ENCODE measurements at places on chromosomes 5 and 9.

DNA sequence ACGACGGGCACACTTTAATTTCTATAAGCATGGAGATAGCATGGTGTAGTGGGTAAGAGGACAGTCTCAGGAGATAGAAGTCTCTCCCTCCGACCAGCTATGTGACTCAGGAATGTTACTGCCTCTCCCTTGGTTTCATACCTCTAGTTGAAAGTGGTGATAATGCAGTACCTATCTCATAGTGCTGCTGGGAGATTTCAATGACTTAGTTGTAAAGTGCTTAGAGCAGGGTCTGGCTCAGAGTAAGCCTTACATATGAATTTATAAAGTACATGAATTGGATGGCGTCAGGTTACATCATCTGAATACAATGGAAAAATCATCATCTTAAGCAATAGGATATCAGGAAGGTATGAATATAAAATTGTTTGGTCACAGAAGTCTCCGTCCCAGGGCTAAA lies 952.8 kb upstream of the EDIL3 start:
- DNase-seq: no peak

GRCh38 chr5:148912146-148912545 lies 85.7 kb downstream of the ADRB2 start:
- DNase-seq: no peak

DNA sequence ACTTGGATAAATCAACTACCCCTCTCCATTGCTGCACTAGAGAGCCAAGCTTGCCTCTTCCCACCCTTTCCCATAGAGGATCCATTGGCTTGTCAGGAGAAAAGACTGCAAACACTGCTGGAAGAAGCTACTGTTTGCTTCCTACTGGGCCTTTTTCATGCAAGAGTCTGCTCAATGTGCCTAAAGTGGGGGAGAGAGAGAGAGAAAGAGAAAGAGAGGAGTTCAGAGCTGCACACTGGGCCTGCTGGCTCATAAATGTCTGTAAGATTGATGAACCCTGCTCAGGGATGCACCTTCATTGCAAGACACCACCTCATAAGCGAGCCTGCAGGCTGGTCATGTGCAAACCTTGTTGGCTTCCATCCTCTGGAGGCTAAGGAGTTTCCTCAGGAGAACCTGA lies 269.4 kb downstream of the ZNF608 start:
- no peak for DNase-seq

DNA sequence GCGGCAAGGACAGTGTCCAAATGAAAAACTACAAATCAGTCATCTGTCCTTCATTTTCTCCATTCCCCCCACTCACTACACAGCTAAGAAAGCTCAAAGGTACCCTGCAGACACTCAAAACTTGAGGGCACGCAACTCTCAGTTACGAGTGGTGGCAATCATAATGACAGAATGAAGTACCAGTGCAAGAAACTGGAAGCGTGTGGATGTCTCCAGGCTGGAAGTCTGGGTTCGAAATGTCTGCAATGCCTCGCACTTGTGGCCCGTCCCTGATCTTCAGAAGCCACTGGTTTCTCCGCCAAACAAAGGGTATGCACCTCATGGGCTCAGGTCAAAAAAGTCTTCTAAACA lies 597 bp upstream of the CENPH start:
- DNase-seq: no peak

DNA sequence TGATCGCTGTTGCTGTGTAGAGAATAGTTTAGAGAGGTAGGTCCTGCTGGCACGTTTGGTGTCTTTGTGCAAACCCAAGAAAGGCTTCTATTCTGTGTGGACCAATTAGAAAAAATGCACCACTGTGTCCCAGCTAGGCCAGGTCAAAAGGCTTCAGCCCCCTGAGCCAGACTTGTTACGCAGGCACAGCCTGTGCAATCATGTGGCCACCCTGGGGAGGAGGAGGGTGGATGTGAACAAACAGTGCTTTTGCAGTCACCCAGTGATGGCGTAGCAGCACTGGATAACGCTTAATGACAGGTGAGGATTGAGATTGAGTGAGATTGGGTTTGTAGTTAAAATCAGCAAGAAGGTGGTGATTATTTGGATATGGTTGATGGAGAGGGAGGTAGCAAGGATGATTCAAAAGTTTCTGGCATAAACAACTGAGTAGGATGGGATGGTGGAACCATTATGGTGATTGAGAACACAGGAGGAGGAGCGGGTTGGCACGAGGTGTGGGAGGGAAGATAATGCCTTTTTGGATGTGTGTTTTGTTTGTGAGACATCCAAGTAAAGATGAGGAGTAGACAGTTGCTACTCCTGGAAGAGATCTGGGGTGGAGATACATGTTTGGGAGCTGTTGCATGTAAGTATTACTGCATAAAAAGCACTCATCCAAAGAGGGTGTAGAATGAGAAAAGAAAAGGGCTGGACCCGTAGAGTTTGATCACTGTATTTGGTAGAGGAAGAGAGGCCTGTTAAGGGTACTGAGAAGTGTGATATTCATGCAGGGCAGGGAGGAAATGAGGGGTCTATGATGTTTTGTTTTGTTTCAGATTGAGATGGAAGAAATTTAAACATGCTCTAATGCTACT lies 6.7 kb downstream of the GCNT1 start:
- DNase-seq: no peak

DNA sequence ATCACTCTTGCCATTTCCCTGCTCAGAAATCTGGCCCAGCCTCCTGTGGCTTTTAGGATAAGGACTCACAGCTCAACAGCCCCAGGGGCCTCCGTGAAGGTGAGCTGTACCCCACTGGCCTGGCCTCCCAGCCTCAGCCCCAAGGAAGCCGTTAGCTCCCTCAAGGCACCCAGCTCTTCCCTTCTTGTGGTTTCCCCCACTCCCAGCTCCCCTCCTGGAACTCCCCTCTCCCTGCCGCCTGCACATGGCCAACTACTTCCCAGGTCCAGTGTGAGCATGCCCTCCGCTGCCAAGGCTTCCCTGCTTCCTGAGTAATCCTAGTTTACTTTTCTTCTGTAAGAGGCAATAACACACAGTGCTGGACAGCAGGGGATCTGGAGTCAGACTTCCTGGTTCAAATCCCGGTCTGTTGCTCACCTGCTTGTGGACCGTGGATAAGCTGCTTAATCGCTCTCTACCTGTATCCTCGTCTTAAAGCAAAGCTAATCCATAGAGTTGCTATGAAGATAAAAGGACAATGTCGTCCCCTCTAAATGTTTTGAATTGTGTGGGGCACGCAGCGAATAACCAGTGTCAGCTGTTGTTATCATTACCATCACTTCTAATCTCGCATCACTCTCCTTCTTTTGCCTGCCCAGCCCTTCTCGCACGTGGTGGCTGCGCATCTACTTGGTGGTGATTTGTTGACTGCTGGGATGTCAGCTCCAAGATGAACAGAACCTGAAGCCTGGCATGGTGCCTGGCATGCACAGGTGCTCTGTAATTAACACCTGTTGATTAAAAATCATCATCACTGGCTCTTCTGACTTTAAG lies 86.6 kb downstream of the C5orf15 start:
- DNase-seq: no peak

GRCh38 chr5:110562191-110562590 lies 164.3 kb downstream of the TMEM232 start:
- DNase-seq: no peak

GRCh38 chr5:132499440-132500243 lies 9.1 kb upstream of the IRF1 start:
- DNase-seq: no peak

DNA sequence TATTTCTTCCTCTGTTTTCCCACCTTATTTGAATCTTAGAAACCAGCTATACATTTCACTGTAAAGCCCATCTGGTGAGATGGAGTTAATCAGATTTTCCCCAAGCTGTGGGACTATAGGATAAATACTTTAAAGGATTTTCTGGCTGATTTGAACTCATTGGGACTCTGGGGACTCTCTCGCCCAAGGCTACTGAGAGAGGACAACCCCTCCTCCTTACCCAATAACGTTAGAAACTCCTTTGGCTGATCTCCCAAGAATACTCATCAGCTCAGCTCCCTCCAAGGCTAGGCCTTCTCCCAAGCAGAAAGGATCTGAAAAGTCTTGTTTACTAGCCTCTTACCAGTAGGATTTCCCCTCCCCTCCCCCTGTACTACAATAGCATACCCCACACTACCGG lies 1.5 kb upstream of the GLRA1 start:
- no peak for DNase-seq

GRCh38 chr5:18745988-18746615 lies 1111.8 kb downstream of the TAF11L14 start:
- peak; percentile 36 for DNase-seq

- DNase-seq: no peak
Observed at GRCh38 chr5:109916481-109917153, 226.9 kb downstream of the MAN2A1 start.

GRCh38 chr5:126808521-126808988 lies 31.6 kb downstream of the LMNB1 start:
- no peak for DNase-seq

DNA sequence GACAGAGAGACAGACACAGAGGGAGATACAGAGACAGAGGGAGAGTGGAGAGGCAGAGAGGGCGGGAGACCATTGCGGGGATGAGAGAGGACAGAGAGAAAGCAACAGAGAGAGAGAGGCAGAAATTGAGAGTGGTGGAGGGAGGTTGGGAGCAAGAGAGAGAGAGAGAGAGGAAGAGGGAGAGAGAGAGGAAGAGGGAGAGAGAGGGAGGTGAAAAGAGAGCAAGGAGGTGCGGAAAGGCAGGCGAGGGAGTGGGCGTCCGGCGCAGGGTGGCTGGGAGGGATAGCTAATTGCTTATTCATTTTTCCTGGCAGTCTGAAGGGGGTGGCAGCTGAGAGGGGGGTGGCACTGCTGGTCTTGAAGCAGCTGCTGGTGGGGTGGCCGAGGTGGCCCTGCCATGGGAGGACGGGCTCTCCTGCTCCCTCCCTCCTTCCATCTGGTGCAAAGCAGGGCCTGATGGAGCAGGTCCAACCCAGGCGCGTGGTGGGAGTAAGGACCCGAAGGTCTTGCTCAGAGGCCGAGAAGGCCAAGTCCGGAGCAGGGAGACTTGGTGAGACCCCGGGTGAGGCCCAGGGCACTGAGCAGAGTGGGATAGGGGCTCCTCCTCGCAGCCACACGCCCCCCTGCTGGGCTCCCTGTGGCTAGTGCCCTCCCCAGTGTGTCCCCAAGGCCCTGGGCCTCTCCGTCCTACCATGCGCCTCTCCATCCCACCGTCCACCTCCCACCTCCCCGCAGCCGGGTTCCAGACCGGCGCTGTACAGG lies 25.3 kb upstream of the RNU6ATAC start:
- no peak for DNase-seq

GRCh38 chr5:56974241-56974640 lies 22.3 kb upstream of the MIER3 start:
- DNase-seq: no peak

DNA sequence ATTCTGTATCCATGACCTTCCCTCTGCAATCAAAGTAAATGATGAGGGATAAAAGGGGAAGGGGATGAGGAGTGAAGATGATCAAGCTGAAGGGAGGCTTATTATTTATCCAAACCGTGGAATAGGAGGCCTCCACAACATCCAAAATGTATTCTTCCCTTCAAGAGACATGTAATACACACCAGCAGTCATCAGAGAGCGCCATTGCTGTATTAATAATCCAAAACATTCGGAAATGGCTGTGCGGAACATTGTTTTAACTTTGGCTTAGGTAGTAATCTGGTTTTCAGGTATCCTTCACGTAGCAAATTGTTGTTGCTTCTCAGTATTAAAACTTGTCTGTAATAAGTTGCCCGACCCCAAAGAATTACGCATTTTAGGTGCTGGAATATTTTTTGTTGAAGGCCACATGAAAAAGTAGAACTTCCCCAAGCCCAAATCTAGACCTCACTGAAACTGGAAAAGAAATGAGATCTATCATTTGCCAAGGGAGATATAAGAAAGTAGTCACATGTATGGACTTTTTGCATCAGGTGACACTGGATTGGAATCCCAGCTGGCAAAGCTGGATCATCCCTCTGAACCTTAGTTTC lies 2.6 kb upstream of the BOD1 start:
- DNase-seq: no peak

GRCh38 chr5:143776951-143777350 lies 35.0 kb upstream of the HMHB1 start:
- DNase-seq: no peak

DNA sequence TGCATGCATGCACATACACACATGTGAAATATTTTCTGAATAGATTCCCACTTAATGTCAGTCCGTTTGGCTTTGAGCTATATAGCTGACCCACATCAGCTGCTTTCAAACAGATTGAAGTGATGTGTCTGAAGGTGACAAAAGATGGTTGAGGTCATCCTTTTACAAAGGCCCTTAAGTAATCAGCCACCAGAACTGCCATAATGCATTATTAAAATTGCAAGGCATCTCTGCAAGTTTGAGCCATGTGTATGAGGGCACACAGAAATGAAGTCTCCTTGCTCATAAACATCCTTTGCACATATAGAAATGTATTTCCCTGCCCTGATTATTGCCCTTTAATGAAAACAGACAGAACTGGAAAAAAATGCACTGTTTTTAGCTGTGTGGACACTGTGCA lies 1043.0 kb upstream of the C9orf72 start:
- no peak for DNase-seq

DNA sequence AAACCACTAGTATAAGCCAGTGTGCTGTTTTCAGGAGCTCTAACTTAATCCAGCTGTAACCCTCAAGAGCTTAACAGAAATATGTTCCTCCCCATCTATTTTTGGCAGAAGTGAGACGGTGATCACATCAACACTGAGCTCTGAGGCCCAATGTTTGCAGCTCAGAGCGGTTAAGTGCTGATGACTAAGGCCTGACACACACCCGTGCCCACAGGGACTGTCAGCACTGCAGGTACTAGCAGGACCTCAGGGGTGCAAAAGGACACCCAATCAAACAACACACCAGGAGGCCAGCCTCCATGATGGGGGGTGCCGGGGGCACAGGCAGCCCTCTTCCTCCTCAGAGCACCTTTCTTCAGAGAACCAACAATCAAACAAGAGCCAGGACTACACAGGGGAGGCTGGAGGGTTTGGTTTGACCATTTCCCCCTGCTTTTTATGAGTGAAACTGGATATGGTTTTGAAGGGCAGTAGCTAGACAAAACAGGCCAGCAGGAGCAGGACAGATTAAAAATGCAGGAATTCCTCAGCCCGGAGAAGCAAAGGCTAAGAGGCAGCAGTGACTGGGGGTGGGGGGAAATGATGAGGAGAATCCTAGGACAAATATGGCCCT lies 61.3 kb downstream of the RAPGEF1 start:
- DNase-seq: peak; percentile 75

DNA sequence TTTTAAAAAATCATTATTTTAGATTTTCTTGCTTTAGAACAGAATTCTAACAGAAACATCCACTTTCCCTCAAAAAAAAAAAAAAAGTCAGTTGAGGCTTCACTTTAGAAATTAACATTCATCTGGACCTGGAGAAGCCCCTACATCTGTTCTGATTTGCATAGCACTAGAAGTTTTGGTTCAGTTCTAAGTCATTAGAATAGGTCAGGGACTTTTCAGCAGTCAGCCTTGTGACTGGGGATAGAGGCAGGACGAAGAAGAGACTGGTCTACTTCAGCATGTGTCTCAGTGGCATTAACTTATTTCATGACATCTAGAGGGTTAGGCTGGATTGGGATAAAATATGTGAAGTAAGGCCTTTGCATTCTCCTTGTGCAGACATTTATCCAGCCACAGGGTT lies 215.8 kb upstream of the DAB2 start:
- DNase-seq: no peak

GRCh38 chr5:150599917-150600511 lies 40.4 kb upstream of the SYNPO start:
- no peak for DNase-seq
